Breast epithelium (tissue), 4 donors: ENCODE measurements at places on chromosomes 5 and 9.
A peak's percentile ranks its signal among the peaks of the same experiment; 100 is the strongest.

DNA sequence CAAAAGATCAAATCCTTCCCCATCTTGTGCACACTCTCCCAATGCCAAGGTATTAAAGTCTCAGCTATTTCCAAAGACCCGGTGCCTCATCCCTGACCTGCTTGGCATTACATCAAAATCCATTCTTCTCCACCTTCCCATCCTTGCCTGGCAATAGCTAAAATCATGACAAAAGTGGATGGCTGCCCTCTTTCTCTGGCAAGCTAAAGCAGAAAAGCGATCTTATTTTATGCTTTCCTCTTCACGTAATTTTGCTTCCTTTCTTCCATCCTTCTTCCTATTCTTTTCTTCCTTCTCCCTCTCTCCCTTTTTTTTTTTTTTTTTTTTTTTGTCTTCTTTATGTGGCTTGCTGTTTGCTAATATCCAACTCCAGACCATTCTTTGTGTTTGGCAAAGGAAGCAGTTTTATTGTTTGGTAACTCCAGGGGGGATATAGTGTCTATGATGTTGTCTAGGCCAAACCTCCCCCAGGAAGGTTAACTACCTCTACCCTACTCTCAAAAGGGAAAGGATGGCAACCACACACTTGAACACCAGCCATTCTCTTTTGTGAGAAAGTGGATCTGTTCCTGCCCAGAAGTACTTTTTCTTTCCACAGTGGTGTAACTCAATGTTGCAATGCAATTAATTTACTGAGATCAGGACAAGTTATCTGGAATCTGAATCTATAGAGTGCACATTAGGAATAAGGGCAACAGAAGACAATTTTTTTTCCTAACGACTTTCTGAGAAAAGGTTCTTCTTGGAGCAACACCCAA lies 120.9 kb upstream of the TMEM161B start:
- H3K27ac ChIP-seq: no peak overlapping the region
- H3K27me3 ChIP-seq: no peaks in the 10 kb centered on the region
- no peaks in the 10 kb centered on the region for H3K36me3 ChIP-seq
- H3K4me3 ChIP-seq: no peak overlapping the region
- DNase-seq: no peak
- H3K4me1 ChIP-seq: no peaks in the 10 kb centered on the region

DNA sequence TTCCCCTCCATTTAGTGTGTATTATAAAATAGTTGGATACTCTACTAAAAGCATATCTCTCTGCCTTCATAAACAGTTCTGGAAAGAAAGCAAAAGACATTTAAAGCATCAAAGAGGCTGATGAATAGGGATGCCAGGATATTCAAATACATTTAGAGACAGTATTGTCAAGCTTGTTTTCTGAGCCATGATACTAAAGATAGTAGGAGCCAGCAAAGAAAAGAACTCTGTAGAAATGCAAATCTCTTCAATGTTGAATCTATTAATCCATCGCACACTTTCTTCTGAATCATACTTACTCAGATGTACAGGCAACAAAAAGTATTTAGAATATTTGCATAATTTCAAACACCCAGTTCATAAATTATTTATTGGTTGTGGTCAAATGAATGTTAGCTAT lies 207.1 kb upstream of the MEF2C start:
- no peak overlapping the region for H3K4me3 ChIP-seq
- H3K27ac ChIP-seq: no peak overlapping the region
- H3K27me3 ChIP-seq: no peaks in the 10 kb centered on the region
- H3K36me3 ChIP-seq: no peaks in the 10 kb centered on the region

DNA sequence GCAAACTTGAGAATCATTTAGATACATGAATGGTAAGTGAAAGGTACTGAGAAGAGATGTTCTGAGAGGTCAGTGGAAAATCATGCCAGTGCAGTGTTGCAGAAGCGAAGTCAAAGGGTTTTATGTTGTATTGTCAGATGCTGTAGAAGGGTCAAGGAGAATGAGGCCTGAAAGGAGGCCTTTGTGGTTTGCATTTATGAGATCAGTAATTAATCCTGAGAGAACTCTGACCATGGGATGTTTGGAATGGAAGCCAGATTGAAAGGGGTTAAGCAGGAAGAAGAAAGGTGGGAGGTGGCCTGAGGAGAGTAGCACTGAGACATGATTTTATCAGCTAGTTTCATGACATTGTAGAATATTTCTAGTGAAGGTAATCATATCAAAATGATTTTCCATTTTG lies 97.8 kb downstream of the ZSWIM6 start:
- no peaks in the 10 kb centered on the region for H3K4me1 ChIP-seq
- no peak overlapping the region for H3K27ac ChIP-seq
- no peak overlapping the region for H3K4me3 ChIP-seq
- DNase-seq: no peak
- H3K27me3 ChIP-seq: no peaks in the 10 kb centered on the region
- H3K36me3 ChIP-seq: no peaks in the 10 kb centered on the region

GRCh38 chr5:142011572-142012185 lies 1.1 kb downstream of the GNPDA1 start:
- peak overlapping the region; percentile 92 for H3K27ac ChIP-seq
- peak overlapping the region; percentile 67 for H3K4me3 ChIP-seq
- H3K4me1 ChIP-seq: peaks cover 4% of the 10 kb centered on the region
- H3K36me3 ChIP-seq: no peaks in the 10 kb centered on the region
- no peak for DNase-seq
- no peaks in the 10 kb centered on the region for H3K27me3 ChIP-seq

DNA sequence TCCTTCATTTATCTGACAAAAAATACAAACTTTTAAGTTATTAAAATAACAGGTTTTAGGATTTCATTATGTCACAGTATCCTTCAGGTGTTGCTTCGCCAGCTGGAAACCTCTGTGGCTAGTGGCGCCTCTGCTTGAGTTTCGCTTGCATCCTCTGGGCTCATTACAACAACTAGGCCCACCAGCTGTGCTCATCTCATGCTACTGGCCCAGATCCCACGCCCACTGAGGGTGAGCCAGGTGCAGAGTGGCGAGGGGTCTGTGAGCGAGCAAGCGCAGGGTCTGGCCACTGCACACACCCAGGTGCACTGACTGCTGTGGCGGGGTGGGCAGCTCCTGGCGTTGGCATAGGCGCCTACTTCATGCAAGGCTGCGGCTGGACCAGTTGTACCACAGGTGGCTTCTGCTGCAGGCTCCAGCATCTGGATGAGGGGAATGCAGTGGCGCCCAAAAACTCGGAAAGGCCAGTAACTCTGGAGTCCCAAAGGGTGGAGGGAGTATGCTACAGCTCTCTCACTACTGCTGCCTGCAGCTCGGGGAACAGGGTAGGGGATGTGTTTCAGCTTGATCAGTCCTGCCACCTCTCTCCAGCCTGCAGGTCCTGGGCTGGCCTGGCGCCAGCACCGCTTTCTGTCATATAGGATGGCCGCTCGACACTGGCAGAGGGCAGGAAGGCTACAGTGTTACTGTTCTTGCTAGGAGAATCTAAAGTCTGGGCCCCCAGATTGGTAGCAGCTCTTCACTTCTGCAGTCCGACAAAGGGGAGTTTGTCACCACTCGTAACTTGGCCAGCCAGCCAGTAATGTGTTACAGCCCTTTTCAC lies 452.1 kb downstream of the TUSC1 start:
- H3K4me1 ChIP-seq: no peaks in the 10 kb centered on the region
- no peaks in the 10 kb centered on the region for H3K27me3 ChIP-seq
- no peak for DNase-seq
- H3K36me3 ChIP-seq: no peaks in the 10 kb centered on the region

DNA sequence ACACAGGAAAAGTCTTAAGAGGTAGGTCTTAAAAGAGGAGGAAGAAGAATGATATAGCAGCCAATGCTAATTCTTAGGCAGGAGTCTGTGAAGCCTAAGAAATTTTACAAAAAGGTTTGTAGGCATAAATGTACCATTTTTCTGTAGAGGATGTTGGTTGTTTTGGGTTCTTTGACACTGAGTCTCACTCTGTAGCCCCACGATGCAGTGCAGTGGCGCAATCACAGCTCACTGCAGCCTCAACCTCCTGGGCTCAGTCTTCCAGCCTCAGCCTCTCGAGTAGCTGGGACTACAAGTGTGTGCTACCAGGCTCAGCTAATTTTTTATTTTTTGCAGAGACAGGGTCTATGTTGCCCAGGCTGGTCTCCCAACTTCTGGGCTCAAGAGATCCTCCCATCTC lies 37.7 kb upstream of the RNF38 start:
- H3K27me3 ChIP-seq: no peaks in the 10 kb centered on the region
- no peaks in the 10 kb centered on the region for H3K36me3 ChIP-seq
- no peak for DNase-seq
- H3K27ac ChIP-seq: no peak overlapping the region

DNA sequence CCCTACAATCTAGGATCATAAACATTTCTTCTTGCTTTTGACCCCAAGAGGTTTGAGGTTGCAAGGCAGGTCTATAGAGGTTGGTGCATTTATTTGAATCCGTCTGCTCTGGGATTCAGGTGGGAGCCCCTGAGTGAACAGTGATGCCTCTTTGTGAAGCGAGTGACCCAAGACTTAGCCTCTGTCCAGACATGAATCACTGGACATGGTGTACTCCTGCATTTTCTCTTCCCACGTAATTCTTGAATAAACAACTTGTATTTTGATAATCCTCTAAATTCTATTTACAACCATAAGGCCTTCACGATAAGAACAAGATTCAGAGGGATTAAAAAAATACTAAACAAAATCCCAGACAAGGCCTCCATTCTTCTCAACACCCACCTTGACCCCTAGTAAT lies 67.5 kb upstream of the PLPP6 start:
- peaks cover 15% of the 10 kb centered on the region for H3K4me1 ChIP-seq
- no peaks in the 10 kb centered on the region for H3K27me3 ChIP-seq
- no peak overlapping the region for H3K4me3 ChIP-seq
- no peaks in the 10 kb centered on the region for H3K36me3 ChIP-seq
- no peak overlapping the region for H3K27ac ChIP-seq

DNA sequence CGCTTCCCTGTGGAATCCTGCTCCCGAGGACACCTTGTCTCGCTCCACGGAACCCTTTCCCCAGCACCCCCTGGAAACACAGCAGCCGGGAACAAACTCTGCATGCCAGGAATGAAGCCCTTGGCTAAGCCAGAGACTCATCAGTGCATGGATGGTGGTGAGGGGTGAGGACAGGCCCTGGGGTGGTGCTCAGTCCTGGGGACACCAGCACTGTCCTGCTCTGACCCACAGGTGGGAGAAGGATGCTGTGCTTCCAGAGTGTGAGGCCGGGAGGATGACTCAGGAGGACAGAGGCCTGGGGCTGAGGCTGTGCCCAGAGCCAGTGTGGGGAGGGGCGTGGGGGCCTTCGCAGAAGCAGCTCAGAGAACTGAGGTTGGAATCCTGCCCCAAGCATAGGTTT lies 11.2 kb upstream of the EGR1 start:
- H3K4me1 ChIP-seq: peaks cover 3% of the 10 kb centered on the region
- H3K4me3 ChIP-seq: no peak overlapping the region
- no peak overlapping the region for H3K27ac ChIP-seq
- H3K36me3 ChIP-seq: no peaks in the 10 kb centered on the region
- H3K27me3 ChIP-seq: no peaks in the 10 kb centered on the region
- no peak for DNase-seq

DNA sequence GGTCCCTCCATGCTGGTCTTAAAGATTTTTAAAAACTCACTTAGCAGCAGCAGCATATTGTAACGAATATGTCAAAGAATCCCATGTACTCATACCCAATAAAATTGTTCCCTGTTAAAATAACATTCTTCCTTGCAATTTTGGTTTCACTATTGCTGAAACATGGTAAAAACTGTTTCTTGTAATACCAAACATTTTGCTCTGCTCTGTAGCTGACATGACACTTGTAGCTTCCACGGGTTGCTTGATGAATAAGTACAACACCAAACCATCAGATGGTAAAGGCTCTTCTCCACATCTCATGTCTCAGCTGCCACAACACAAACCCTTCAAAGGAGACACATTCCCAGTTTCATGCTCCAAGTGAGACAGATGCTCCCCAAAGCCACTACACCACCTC lies 180.7 kb upstream of the PTGER4 start:
- no peaks in the 10 kb centered on the region for H3K27me3 ChIP-seq
- H3K36me3 ChIP-seq: no peaks in the 10 kb centered on the region
- no peak overlapping the region for H3K27ac ChIP-seq

DNA sequence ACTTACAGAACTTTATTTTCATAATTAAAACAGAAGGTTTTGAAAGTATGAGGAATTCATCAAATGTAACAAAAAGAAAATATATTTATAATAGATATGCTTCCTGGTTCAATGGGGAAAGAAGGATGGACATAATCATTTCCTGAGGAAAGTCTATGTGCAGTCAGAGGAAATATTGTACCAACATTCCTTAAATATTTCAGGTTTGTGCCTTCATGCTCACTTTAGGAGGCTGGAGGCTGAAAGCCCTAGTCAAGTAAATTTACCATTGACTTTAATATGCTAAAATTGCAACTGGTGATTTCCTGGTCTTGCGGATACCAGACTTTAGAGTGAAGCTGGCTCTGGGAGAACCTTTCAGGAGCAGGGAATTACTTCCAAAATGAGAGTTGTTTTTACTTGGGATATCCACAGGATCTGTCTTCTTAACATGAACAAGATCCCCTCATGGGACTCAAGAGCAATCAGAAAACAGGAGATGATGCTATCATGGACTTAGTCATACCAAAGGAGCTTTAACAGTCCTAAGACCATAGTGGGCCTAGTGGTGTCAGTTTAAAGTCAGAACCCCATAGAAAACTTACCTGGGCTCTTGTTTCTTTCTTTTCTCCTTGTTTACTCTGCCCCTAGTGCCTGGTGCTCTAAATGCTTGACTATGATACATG lies 762.8 kb upstream of the GRAMD2B start:
- H3K27me3 ChIP-seq: no peaks in the 10 kb centered on the region
- H3K36me3 ChIP-seq: no peaks in the 10 kb centered on the region
- no peak overlapping the region for H3K27ac ChIP-seq
- H3K4me1 ChIP-seq: no peaks in the 10 kb centered on the region
- DNase-seq: no peak

DNA sequence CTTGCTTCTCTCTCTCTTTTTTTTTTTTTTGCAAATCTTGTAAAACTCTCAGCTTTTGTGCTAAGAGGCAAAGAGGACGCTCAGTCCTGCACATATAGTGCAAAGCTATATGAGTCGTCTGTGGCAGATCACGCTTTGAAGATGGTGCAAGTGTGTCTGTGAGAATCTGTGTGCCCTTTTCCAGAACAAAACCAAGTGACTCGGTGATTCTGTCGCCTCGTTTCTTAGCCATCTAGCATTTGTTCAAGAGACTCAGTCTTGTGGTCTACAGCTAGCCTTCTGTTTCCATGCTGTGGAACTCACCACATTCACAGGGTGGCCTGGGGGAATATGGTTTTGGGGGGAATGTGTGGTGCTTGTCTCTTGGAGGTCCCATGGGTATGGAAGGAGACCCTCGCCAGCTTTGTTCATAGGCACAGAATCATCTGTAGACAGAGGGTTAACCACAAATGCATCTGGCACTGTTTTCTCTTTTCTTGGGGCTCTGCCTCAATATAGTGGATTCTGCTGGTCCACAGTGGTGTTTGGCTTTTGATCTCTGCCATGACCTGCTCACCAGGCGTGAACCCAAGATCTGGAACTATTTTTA lies 82.1 kb downstream of the C9orf152 start:
- no peaks in the 10 kb centered on the region for H3K36me3 ChIP-seq
- no peaks in the 10 kb centered on the region for H3K27me3 ChIP-seq
- DNase-seq: no peak
- no peaks in the 10 kb centered on the region for H3K4me1 ChIP-seq
- peak overlapping the region; percentile 82 for H3K27ac ChIP-seq
